ACHN (cell line): ENCODE measurements at places on chromosomes 12 and 14.
A peak's percentile ranks its signal among the peaks of the same experiment; 100 is the strongest.

GRCh38 chr14:74804219-74804825 lies 41.2 kb downstream of the YLPM1 start:
- DNase-seq, result no peak

- DNase-seq, result peak; percentile 100
These were observed at the start of the genes ERP29 and TMEM116 for GRCh38 chr12:112012775-112013600. TSS of gene ERP29 (plus strand) at chr12:112013426. CDS start at chr12:112013466, 40 bp downstream. TSS of gene TMEM116 (minus strand) at chr12:112013165. CDS start at chr12:112005270, 7,895 bp downstream.

DNA sequence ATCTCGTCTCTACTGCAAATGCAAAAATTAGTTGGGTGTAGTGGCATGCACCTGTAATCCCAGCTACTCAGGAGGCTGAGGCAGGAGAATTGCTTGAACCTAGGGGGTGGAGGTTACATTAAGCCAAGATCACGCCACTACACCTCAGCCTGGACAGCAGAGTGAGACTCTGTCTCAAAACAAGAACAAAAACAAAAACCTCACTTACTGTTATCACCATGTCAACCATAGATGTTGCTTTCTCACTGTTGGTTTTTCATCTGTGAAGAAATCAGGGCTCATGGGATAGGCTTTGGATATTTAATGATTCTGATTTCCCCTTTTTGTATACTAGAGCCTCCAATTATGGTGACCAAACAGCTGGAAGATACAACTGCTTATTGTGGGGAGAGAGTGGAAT lies 49.7 kb upstream of the CHPT1 start:
- no peak for DNase-seq

DNA sequence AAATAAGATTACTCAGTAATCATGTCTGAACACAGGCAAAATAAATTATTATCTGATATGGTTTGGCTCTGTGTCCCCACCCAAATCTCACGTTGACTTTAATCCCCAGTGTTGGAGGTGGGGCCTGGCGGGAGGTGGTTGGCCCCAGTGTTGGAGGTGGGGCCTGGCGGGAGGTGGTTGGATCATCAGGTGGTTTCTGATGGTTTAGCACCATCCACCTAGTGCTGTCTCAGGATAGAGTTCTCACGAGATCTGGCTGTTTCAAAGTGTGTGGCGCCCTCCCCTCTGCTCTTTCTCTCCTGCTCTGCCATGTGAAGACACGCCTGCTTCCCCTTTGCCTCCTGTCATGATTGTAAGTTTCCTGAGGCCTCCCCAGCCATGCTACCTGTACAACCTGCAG lies 18.1 kb downstream of the DHRS2 start:
- no peak for DNase-seq

DNA sequence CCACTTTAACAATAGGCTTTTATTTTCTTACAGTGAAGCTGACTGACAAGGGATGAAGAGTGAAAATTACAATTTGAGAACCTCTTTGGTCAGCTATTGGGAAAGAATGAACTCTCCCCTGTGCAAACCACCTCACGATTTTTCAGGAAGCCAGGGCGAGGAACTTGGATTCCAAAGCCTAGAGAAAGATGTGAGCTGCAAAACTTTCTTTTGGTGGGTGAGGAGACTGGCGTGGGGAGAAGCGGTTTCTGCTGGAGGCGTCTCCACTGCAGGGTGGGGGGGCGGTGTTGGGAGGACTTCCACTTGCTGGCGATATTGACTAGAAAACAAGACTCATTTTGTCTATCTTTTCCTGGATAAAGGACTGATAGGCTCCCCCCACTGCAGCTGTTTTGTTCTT lies 59.3 kb upstream of the VRK1 start:
- no peak for DNase-seq

DNA sequence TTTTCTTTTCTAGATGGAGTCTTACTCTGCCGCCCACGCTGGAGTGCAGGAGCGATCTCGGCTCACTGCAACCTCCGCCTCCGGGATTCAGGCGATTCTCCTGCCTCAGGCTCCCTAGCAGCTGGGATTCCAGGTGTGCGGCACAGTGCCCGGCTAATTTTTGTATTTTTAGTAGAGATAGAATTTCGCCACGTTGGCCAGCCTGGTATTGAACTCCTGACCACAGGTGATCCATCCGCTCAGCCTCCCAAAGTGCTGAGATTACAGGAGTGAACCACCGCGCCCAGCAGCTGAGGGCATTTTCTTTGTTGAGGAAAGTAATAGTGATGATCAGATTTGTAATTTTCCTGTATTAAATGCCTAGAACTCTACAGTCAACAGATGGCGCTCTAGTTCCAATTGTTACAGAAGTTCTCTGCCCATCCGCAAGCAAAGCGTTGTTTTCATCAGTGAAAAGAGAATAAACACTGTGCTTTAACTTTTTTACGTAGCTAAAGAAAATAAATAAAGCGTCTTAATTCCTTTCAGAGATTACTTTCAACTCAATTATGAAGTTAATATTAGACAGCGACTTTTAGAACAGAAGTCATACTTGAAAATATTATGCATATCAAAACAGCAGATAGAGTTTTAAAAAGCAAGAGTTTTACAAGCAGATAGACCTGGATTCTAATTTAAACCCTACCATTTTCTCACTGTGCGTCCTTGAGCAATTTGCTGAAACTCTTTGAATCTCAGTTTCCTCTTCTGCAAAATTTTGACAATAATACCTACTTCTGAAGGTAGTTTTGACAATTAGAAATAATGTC lies 335.1 kb downstream of the DUSP6 start:
- peak; percentile 84 for DNase-seq

- no peak for DNase-seq
These were observed 27.2 kb downstream of the NGB start for GRCh38 chr14:77243853-77244252.

GRCh38 chr12:127726671-127727315 lies 540.2 kb upstream of the TMEM132C start:
- DNase-seq, result no peak

DNA sequence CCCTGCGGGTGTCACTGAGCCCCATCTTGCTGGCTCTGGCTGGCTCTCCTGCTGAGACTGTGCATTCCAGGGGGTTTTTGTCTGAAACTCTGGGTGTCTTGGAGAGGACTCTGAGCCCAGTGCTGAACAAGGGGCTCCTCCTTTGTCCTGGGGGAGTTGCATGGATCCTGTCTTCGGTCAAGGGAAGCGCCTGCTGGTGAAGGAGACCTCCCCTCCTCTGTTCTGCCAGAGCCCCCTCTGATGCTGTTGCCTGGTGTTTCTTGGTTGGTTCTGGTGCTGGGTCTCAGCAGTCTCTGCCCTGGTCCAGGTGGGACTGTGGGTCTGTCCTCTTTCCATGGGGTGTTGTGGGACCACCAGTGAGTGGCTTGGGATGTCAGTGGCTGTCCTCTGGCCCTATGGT lies 380.9 kb downstream of the TMEM121 start:
- DNase-seq, result no peak

DNA sequence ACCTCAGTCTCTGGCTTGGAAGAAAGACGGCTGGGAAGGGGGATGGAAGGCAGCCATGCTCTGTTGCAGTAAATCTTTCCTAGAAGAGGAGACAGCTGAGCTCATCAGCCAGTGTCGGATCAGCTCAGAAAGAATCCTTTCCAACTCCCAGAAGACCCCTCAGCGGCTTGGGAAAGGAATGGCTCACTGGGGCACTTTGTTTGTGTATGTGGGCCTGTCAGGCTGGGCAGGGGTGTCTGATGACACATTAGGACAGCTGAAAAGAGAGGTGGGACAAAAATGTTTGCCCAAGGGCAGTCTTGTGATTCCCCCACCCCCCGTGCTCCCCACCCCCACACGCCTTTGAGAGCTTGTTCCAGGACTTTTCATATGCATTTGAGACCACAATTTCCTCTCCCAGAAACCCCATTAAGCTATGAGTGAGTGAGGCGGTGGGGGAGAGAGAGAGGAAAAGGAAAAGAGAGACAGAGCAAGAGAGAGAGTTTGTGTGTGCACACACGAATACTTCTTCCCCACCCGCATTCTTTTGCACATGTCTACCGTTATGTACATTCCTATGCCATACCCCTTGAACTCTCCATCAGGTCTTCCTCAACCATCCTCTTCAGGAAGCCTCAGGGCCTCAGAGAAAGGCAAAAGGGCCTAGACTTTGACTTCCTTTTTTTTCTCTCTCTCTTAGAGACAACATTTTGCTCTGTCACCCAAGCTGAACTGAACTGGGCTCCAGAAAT lies 198.9 kb downstream of the ZFP36L1 start:
- DNase-seq, result no peak

DNA sequence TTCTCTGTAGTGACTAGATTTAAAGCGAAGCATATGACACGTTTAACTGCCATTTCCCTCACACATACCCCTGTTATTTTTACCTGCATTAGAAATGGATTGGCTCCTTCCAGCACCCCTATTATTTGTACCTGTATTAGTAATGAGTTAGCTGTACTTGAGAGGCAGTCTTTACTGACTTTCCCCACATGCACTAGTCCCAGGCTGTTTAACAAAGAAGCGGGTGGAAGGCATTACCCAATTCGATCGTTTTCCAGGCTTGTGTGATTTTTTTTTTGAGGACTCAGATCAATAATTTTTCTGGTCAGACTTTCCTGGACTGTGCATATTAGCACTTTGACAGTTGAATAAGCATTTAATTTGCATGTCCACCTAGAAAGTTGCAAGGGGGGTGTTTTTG lies 46.4 kb downstream of the RAD52 start:
- DNase-seq, result no peak

- no peak for DNase-seq
These were observed 163.0 kb upstream of the NRXN3 start for GRCh38 chr14:78007160-78007559.

DNA sequence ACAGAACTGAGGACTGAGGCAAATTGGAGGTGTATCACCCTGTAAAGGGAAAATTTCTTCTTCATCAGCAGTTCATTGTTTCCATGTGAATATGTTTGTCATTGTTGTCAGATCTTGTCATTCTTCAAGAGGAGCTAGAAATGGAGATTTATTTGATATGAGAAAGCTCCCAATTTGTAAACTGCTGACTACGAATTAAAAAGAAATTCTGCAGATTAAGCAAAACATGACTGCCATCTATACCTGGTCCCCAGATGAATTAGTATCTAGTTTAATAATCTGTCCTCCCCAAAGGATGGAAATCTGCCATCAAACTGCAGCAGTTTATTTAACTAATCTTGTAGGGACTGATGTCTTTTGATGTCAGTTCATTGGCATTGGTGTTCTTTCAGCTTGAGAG lies 162.8 kb downstream of the TRHDE start:
- DNase-seq, result no peak

- DNase-seq, result peak; percentile 37
These were observed 113.2 kb upstream of the FLRT2 start for GRCh38 chr14:85416771-85417170.

- DNase-seq, result no peak
These were observed 39.5 kb downstream of the VWF start for GRCh38 chr12:6084969-6085450.

- DNase-seq, result no peak
These were observed 15.5 kb downstream of the MORN3 start for GRCh38 chr12:121653999-121654398.

GRCh38 chr12:78820946-78821345 lies 43.6 kb upstream of the SYT1 start:
- DNase-seq, result no peak

- no peak for DNase-seq
These were observed 564 bp upstream of the THTPA start for GRCh38 chr14:23555533-23555881.

DNA sequence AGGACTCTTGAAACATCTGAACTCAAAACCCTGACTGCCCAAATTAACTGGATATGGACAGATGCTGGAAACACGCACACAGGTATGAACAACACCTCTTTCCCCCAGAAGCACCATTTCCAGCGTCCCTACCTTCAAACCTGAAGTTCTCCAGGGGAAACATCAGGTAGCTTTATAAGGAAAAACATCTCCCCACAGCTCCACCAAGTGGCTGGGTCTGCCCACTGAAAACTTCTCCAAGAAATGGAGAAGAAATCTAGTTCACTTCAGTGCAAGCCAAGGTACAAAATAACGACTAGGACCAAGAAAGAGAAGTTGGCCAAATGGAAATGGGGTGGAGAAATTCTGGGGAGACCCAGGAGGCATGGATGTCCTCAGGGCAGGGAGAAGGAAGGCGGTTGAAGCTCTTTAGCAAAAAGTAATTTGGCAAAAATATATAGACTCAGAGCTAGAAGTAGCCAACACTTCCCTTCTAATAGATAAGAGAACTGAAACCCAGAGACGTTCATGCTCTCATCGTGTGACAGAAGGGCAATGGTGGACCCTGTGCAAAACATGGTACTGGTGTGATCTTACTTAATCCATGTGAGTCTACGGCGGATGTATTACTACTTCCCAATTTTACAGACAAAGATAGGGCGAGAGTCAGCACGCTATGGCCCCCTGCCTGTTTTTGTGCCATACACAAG lies 10.5 kb upstream of the NUAK1 start:
- peak; percentile 61 for DNase-seq

- no peak for DNase-seq
These were observed 575 bp downstream of the TRAF3 start for GRCh38 chr14:102777711-102778337.

DNA sequence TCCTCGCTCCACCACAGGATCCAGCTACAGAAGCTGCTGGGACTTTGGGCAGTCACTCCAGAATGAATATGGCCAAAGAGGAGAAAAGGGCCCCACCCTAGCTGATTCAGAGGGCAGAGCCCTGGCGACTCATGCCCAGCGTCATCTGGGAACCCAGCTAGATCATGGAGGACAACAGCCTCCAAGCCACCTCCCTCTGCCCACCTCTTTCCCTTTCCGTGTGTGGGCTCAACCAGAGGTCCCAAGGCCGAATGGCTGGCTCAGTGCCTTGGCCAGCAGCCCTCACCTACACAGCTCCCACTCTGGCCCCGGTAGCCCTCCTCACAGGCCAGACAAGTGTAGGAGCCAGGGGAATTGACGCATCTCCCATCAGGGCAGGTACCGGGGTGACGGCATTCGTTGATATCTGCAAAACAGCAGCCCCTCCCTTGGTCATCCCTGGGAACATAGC lies 17.4 kb downstream of the ISCA2 start:
- DNase-seq, result no peak

DNA sequence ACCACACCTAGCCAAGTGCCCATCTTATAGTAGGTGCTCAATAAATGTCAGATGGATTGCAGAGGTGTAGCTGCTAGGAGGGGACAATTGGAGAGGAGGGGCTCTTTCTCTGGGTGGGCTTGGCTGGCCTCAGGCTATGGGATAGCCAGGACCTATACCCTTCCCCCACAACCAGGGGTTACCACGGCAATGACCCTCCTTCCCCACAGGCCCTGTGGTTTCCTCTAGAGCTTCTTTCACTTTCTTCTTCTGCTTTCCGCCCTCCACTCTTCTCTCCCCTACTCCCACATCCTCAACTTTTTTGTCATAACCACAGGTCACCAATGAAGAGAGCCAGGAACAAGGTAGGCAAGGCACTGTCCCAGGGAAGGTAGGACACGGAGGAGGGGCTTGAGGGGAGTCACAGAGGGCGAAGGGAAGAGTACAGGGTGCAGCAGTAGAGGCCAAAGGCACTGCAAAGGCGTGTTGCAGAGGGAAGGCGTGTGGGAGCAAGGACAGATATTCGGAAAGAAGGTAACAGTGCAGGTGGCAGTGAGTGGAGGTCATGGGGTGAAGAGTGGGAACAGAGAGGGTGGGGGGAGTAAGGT lies 1.9 kb upstream of the ITGB7 start:
- no peak for DNase-seq

DNA sequence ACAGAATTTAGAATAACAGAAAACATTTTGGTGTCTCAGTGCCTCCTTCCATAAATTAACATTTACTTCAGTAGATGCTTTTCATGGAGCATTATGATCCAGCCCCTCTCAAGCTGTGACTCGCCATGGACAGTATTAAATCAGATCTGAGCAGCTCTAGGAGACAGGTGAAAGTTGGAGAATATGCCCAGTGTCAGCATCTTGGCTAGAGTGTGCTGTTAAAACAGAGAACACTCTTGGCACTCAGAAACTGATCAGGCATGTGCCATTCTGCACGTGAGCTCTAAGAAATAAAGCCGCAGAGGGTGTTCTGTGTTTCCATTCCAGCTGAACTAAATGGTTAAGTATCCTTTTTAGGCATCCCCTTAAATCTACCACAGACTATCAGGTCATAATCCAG lies 68.0 kb downstream of the DIP2B start:
- DNase-seq, result no peak
